Spleen (tissue), 13 donors: ENCODE measurements at places on chromosomes 6 and 20. TPM values are rescaled to one million over a fixed set of nuclear protein-coding genes. Genes with fewer than 3 reads are reported as not detected.

GRCh38 chr6:137522831-137523230 is 28.6 kb upstream of the OLIG3 start:
- H3K4me1 ChIP-seq: no peaks in the 10 kb centered on the region
- no peak overlapping the region for H3K4me3 ChIP-seq
- no peaks in the 10 kb centered on the region for H3K36me3 ChIP-seq
- peaks cover 34% of the 10 kb centered on the region for H3K27me3 ChIP-seq
- H3K27ac ChIP-seq: no peak overlapping the region

DNA sequence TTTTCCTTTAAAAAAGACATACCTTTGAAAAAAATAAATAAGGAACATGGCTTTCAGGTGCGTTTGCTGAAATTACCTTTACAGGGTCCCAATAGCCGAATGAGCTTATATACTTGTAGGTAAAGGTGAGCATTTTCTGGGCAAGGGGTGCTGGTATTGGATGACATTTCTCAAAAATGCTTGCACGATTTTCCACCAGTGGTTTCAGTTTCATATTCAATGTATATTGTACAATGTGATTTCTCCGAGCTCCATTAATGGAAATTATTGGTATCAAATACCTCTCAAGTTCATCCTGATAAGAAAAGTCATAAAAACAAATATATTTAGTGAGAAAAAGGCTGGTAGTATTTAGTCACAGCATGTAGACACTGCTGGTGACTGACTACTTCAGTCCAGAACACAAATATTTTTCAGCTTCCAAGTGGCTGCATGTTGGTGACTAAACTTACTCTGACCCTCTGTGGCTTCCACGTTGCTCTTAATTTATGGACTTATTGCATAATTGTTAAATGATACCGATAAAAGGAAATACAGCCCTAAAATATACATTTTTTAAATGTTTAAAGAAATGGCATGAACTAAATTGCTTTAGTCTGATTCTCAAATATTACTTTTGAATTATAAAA is 32.9 kb upstream of the ZBTB24 start:
- DNase-seq: no peak
- no peaks in the 10 kb centered on the region for H3K27me3 ChIP-seq
- no peaks in the 10 kb centered on the region for H3K36me3 ChIP-seq
- peaks cover 10% of the 10 kb centered on the region for H3K4me1 ChIP-seq
- H3K27ac ChIP-seq: no peak overlapping the region

- H3K4me1 ChIP-seq: peaks cover 84% of the 10 kb centered on the region
- no peaks in the 10 kb centered on the region for H3K27me3 ChIP-seq
- DNase-seq: peak; percentile 99
Observed at GRCh38 chr6:30682143-30683117, 4.0 kb downstream of the PPP1R18 start.

- no peaks in the 10 kb centered on the region for H3K27me3 ChIP-seq
- H3K4me3 ChIP-seq: no peak overlapping the region
- H3K36me3 ChIP-seq: no peaks in the 10 kb centered on the region
- DNase-seq: no peak
- no peaks in the 10 kb centered on the region for H3K4me1 ChIP-seq
- H3K27ac ChIP-seq: no peak overlapping the region
Observed at GRCh38 chr6:52233975-52234823, 10.1 kb downstream of the IL17F start.

DNA sequence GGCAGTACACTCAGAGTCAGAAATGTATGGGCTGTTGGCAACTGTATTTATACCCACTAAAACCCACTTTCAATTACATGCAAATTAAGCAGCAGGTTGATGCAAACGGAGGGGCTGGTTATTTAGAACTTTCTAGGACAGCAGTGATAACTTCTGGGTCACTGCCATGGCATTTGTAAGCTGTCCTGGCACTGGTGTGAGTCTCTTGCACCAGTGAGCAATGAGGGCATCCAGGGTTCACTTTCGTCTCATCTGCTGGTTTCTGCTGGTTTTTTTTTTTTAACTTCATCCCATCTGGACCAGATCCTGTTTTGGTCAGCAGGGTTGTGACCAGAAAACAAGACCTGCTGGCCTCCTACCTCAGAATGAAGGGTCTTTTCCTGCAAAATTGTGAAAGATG is 49.2 kb downstream of the CDH26 start:
- no peak overlapping the region for H3K27ac ChIP-seq
- peaks cover 26% of the 10 kb centered on the region for H3K4me1 ChIP-seq
- H3K27me3 ChIP-seq: no peaks in the 10 kb centered on the region
- no peak for DNase-seq

- no peaks in the 10 kb centered on the region for H3K27me3 ChIP-seq
- DNase-seq: no peak
- H3K4me1 ChIP-seq: no peaks in the 10 kb centered on the region
- no peak overlapping the region for H3K27ac ChIP-seq
- no peaks in the 10 kb centered on the region for H3K36me3 ChIP-seq
- H3K4me3 ChIP-seq: no peak overlapping the region
Observed at GRCh38 chr6:33105916-33106871, 30.4 kb downstream of the HLA-DPB1 start.

GRCh38 chr6:67897998-67898607 is 737.0 kb upstream of the ADGRB3 start:
- H3K27me3 ChIP-seq: no peaks in the 10 kb centered on the region
- H3K36me3 ChIP-seq: no peaks in the 10 kb centered on the region
- H3K4me3 ChIP-seq: no peak overlapping the region
- no peak overlapping the region for H3K27ac ChIP-seq
- no peak for DNase-seq

GRCh38 chr6:154494592-154495311 is 15.7 kb downstream of the CNKSR3 start:
- no peak overlapping the region for H3K27ac ChIP-seq
- H3K4me3 ChIP-seq: no peak overlapping the region
- no peaks in the 10 kb centered on the region for H3K27me3 ChIP-seq
- H3K4me1 ChIP-seq: peaks cover 8% of the 10 kb centered on the region

- H3K27me3 ChIP-seq: no peaks in the 10 kb centered on the region
- no peak overlapping the region for H3K4me3 ChIP-seq
- H3K36me3 ChIP-seq: no peaks in the 10 kb centered on the region
- peaks cover 10% of the 10 kb centered on the region for H3K4me1 ChIP-seq
- H3K27ac ChIP-seq: no peak overlapping the region
Observed at GRCh38 chr20:22681591-22682248, 97.3 kb upstream of the FOXA2 start.

DNA sequence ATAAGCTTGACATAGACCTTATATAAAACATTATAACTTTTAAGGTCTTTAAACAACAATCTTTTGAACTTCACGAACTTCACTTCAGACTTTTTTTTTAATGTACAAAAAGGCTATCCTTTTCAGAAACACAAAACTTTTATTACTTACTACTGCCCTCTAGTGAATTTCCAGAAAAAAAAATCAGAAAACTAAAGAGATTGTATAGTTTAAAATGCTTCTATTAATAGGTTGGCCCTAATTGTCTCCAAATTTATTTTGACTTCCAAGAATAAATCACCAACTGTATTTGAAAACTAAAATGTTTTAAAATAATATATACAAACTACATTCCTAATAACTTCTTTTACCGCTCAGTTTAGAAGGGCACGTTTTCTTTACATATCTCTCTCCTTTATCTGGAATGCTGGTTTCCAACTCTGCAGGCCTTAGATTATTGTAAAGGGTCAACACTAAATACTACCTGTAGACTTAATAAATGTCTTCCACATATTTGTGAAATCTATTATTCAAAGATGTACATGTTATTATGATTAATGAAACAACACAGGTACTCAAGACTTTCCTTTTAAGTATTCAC is 66.8 kb downstream of the LMBRD1 start:
- no peaks in the 10 kb centered on the region for H3K27me3 ChIP-seq
- H3K4me3 ChIP-seq: no peak overlapping the region
- peaks cover 30% of the 10 kb centered on the region for H3K36me3 ChIP-seq

DNA sequence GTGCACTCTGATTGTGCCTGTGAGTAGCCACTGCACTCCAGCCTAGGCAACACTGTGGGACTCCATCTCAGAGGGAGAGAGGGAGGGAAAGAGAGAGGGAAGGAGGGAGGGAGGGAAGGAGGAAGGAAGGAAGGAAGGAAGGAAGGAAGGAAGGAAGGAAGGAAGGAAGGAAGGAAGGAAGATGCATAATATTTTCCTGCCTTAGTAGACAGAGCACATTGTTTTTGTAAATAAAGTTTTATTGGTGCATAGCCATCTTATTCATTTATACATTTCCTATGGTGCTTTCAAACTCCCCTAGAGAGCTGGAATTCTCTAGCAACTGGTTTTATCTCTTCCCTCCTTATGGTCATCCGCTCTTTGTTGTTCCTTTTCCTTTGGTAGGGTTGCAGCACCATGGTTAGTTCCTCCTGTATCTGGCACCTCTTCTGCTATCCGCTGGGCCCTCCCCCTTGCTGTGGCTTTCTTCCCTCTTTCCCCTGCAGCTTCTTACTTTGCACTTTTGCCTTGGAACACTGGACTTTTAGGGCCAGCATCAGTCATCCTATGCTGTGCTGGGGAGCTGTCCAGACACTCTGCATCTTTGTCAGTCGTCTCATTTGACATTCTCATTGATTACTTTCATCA is 20.2 kb downstream of the GPR6 start:
- H3K36me3 ChIP-seq: no peaks in the 10 kb centered on the region
- no peak overlapping the region for H3K4me3 ChIP-seq
- no peak overlapping the region for H3K27ac ChIP-seq

DNA sequence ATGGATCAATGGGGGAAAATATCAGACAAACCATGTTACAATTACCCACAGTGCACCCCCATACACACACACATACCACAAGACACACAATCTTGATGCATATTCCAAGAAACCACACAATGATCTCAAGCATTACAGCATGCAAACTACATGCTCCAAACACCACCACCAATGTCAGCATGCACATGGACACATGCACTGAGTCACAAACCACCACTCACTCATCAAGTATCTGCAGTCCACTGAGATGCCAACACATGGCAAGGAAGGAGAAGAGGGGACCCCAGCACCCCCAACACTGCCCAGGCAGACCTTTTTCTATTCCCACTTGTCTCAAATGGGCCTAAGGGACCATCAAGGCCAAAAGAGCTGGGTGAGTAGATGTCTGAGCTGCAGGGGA is 91.6 kb downstream of the PREX1 start:
- H3K27me3 ChIP-seq: no peaks in the 10 kb centered on the region
- H3K36me3 ChIP-seq: no peaks in the 10 kb centered on the region
- DNase-seq: no peak
- no peak overlapping the region for H3K4me3 ChIP-seq

DNA sequence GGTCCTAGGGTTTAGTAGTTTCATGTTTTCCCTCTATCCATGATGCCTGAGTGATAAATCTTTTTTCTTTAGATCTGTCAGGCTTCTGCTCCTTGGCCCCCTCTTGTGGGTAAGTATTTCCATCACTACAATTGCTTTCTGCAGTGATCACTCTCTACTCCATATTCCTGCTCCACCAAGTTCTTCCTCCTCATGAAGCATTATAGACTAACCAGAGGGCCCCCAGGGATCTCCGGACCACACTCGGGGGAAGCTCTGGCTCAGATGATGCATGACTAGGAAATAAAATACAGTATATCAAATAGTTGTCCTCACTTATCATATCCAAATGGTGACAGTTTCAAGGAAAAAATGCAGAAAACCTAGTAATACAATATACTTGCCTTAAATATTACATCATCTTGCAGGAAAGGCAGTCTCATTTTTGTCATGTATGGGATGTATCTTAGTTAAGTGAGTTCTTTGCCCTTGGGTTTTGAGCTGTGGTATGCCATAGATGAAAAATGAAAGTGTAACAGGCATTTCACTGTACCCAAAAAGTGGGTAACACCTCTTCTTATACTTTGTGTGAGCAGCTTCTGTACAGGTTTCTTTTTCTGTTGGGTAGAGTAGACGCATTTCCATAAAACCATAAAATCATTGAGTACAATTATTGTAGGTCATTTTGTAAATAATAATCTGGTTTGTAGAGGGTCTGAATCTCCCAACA is 200.9 kb upstream of the EYA4 start:
- no peak for DNase-seq
- H3K4me3 ChIP-seq: no peak overlapping the region
- no peaks in the 10 kb centered on the region for H3K27me3 ChIP-seq
- H3K4me1 ChIP-seq: no peaks in the 10 kb centered on the region

GRCh38 chr6:154962753-154963152 is 32.4 kb upstream of the TIAM2 start:
- H3K4me1 ChIP-seq: no peaks in the 10 kb centered on the region
- H3K27me3 ChIP-seq: no peaks in the 10 kb centered on the region
- H3K36me3 ChIP-seq: no peaks in the 10 kb centered on the region
- no peak for DNase-seq
- no peak overlapping the region for H3K4me3 ChIP-seq
- no peak overlapping the region for H3K27ac ChIP-seq

DNA sequence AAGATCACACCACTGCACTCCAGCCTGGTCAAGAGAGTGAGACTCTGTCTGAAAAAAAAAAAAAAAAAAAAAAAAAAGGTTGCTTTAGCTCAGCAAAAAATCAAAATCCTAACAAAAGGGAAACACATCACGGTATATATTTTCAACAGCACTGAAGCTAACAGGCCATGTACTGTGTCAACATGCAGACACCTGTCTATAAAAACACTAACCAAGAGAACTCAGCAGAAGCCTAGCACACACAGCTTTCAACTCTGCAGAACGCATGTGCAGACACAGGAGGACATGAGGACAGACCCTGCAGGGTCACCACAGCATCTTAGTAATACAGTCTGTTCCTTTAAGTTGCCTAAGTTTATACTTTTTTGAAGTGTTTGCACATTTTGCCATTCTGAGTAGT is 13.5 kb downstream of the NINL start:
- peaks cover 4% of the 10 kb centered on the region for H3K4me1 ChIP-seq
- no peaks in the 10 kb centered on the region for H3K27me3 ChIP-seq
- DNase-seq: no peak
- no peaks in the 10 kb centered on the region for H3K36me3 ChIP-seq

Gene TXLNB
- 2.4 TPM for total RNA-seq

Gene FNDC1
- total RNA-seq: 0.26 TPM

Gene GNMT
- total RNA-seq: 0.68 TPM

Gene PAK5
- not detected for total RNA-seq

Gene NKAIN4
- total RNA-seq: not detected

Gene CLVS2
- total RNA-seq: not detected
